ENCODE measurements at places on chromosomes 11 and 22.

- no peak for DNase-seq
Observed at GRCh38 chr11:75625021-75625420, 43.8 kb downstream of the MAP6 start.

GRCh38 chr11:63639199-63639832 lies 25.1 kb upstream of the PLAAT3 start:
- DNase-seq: no peak

DNA sequence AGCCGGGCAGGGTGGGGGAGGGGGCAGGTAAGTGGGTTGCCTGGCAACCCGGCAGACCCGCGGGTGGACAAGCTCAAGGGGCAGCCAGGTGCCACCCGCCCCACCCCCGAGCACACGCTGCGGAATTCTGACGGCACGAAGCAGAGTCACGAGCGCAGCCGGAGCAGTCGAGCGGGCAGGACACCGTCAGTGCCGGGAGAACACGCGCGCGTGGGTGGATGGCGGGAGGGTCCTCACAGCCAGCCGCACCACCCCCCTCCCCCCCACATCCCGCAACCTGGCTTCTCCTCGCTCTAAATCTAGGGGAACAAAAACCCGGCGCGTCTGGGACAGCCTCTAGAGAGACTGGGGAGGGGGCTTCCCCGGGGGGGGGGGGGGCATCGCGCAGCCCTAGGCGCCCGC lies 133.1 kb upstream of the HSD17B12 start:
- DNase-seq: no peak

DNA sequence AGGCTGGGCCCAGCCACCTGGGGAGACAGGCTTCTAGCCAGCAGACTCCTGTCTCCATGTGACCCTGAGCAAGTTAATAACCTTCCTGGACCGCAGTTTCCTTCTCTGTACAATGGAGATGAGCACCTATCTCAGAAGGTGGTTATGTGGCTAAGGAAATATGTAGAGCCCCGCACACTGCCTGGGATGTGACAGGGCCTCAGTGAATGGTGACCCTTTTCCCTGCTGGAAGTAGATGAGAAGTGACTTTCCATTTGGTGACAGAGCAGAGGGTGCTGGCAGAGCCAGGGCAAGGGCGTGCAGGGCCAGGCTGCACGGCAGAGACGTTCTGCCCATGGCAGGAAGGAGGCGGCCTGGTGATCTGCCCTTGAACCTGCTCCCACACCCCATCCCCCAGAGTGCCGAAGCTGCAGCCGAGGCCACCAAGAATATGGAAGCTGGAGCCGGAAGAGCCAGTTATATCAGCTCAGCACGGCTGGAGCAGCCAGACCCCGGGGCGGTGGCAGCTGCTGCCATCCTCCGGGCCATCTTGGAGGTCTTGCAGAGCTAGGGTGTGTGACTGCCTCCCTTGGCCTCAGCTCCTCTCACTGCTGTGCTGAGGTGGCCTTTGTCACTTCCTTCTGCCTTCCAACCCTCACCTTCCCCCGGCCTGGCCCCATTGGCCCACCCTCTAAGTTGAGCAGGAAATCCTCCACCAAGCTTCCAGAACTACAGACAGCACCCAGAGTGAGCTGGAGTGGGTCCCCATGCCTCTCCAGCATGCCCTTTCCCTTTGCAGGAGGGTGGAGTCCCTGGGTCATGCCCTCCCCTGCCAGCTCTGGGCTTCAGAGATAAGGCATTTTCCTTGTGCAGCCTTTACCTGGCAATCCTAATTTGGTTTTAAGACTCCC lies 13.2 kb downstream of the TKFC start:
- DNase-seq: no peak

GRCh38 chr11:64028398-64029115 lies 7.2 kb upstream of the FLRT1 start:
- DNase-seq: no peak

- DNase-seq: no peak
Observed at GRCh38 chr11:72758304-72758689, 6.1 kb upstream of the ARAP1 start.
